ENCODE measurements at places on chromosomes 6 and 20.

- no peak for DNase-seq
Observed at GRCh38 chr6:165641672-165642156, 21.3 kb downstream of the PDE10A start.

DNA sequence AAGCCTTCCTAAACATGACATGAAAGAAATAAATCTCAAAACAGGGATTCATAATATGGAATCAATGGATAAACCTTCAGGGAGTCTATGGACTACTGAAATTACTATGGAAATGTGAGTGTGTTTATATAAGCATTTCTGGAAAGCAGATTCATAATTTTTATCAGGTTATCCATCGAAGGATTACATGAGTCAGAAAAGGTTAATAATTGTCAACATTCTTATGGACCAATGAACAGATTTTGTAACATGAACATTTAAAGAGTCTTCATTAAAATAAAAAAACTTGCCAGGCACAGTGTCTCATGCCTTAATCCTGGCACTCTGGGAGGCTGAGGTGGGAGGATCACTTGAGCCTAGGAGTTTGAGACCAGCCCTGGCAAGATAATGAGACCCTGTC is 84.8 kb downstream of the AHI1 start:
- no peak for DNase-seq

DNA sequence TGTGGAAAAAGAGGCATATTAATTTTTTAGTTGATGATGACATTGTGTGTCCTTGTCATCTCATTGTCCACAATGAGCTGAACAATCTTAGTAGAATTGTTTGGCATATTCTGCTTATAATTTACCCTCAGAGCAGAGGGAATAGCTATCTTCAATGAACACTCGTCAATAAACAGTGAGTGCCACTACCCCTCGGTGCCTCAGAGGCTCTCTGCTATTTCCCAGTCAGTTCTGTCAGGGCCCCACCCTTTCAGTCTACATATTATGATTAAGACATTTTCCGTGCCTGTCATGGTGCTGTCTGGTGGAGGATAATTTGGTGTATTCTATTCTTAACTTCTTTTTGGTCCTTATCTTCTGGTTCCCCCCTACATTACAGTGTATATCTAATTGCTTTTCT is 31.2 kb downstream of the NUS1 start:
- no peak for DNase-seq

GRCh38 chr6:23349521-23350147 is 776.4 kb upstream of the NRSN1 start:
- DNase-seq, result no peak

- no peak for DNase-seq
Observed at GRCh38 chr20:25863536-25864325, 167.1 kb upstream of the ZNF337 start.

GRCh38 chr6:36323062-36323461 is 13.6 kb downstream of the BNIP5 start:
- DNase-seq, result no peak

- DNase-seq, result no peak
Observed at GRCh38 chr6:144155529-144155928, 5.2 kb downstream of the STX11 start.

- DNase-seq, result no peak
Observed at GRCh38 chr6:36590237-36590636, 3.9 kb upstream of the SRSF3 start.

- DNase-seq, result no peak
Observed at GRCh38 chr6:151326116-151326825, 65.1 kb downstream of the ZBTB2 start.

DNA sequence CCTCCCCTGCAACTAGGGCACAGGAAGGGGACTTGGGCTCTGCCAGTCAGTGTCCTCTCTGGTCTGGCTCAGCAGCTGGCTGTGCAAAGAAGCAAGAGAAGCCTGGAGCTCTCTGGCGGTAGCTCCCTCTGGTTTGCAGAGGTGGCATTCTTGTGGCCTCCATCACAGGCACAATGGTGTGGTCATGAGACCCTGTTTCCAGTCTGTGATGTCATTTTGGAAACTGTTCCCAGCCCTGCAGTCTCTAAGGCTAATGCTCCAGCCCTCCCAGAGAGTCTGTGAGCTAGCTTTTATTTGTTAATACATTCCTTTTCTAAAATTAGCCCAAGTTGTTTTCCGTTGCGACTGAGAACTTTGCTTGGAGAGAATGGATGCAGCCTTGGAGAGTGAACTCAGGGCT is 69.5 kb upstream of the FOXQ1 start:
- no peak for DNase-seq

GRCh38 chr6:95423331-95423730 is 154.0 kb upstream of the MANEA start:
- no peak for DNase-seq

DNA sequence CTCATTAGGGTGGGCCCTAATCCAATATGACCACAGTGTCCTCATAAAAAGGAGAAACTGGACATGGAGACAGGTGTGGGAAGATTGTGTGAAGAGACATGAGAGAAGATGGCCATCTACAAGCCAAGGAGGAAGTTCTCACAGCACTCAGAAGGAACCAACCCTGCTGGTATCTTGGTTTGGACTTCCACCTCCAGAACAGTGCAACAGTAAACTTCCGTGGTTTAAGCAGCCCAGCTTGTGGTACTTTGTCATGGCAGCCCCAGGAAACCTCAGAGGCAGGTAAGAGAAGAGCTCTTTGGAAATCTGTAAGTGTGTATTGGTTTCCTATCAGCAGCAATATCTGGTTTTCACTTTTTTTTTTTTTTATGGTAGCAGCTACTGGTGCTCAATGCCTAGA is 16.5 kb upstream of the CNKSR3 start:
- DNase-seq, result no peak

GRCh38 chr20:35007891-35008290 is 52.2 kb downstream of the MYH7B start:
- DNase-seq, result no peak

GRCh38 chr6:83429857-83430610 is 817 bp downstream of the ME1 start:
- DNase-seq, result no peak

GRCh38 chr6:3500262-3501014 is 43.6 kb upstream of the SLC22A23 start:
- no peak for DNase-seq

GRCh38 chr6:81761197-81761596 is 8.7 kb upstream of the TENT5A start:
- no peak for DNase-seq

GRCh38 chr6:162463576-162463975 is 264.0 kb downstream of the PRKN start:
- no peak for DNase-seq

DNA sequence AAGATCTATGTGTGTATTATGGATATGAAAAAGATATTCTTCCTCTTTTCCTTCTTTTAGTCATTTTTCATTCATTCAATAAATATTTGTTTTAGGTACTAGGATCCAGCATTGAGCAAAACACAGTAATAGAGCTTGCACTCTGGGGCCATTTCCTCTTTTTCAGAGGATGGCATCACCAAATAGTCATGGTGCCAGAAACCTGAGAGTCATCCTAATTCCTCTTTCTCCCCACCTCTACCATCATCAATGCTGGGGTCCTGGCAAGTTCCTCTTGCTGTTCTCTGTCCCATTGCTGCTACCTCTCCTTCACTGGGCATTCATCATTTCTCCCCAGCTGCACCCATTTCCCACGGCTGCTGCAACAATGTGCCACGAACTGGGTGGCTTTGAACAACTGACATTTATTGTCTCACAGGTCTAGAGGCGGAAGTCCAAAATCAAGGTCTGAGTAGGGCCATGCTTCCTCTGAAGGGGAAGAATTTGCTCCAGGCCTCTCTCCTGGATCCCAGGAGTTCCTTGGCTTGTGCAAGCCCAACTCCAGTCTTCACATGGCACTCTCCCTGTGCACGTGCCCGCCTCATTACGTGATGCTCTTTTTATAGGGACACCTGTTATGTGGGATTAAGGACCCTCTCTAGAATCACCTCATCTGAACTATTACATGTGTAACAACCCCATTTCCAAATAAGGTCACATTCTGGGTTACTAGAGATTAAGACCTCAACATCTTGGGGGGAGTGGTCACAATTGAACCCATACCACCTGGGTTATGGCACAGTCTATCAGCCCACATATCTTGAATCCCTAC is 9.5 kb upstream of the IGF2R start:
- DNase-seq, result no peak

DNA sequence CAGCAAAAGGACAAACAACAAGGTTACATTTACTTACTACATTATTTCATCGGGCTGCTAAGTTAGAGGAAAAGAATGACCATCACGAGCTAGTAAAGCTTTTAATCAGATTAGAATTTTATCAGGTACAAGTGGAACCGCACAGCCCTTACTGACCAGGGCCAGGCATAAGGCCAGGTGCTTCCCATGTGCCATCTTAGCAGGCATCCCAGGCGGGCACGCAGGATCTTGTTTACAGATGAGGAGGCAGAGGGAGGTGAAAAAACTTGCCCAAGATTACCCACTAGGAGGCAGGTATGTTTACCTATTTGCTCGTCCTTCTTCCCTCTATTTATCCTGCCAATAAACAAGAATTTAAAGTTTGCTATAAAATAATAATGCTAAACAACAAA is 10.7 kb downstream of the EZR start:
- no peak for DNase-seq

DNA sequence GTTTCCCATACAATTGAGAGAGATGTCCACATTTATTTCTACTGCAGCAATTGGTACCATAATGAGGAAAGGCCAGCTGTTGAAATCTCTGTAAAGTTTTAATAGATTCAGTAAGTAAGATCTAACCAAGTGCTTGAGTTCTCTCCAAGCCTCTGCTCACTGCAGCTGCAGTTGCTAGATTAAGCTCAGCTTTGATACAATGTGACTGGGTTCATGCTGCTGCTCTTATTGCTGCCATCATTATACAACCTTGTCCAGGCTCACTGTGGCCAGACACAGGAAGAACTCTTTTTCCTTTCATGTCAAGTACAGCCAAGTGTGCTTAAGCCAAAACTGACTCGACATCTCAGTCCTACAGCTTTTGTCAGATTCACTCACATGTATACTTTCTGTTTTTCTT is 423.5 kb downstream of the GJA1 start:
- no peak for DNase-seq

DNA sequence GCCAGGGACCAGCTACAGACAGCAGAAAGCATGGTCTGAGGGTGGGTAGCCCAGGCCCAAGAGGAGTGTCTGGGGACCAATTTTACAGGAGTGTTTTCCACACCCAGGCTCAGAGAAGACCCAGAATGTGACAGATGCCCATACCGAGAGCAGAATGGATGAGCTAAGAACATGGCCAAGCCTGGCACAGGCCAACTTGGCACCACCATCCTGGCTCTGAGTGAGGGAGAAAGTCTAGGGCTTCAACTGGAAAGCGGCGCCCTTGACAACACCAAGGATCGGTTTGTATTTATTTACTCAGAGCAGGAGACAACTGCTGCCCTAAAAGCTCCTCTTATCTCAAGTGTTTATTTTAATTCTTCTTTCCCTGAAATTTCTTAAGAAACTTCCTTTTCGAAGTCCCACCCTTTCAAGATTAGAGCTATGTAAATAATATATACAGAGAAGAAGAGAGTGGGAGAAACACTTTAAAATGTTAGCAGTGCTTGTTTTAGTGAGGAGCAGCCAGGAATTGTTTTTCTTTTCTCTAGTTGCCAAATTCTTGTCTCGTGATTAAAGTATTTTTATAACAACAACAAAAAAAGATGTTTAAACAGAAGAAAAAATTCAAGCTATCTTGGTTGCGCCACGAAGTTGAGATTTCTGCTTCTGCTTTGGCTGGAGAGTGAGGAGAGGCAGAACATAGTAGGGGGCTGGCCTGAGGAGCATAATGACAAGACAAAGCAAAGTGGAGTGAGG is 16.2 kb downstream of the TNXB start:
- no peak for DNase-seq

- DNase-seq, result peak; percentile 64
Observed at GRCh38 chr6:31575335-31575901, at the start of gene TNF. TNF (plus strand) TSS chr6:31575565; CDS start chr6:31575742, 177 bp downstream.

- no peak for DNase-seq
Observed at GRCh38 chr20:45041464-45042337, 59.2 kb downstream of the KCNS1 start.

- DNase-seq, result no peak
Observed at GRCh38 chr6:39411465-39411864, 89.0 kb upstream of the KCNK16 start.

DNA sequence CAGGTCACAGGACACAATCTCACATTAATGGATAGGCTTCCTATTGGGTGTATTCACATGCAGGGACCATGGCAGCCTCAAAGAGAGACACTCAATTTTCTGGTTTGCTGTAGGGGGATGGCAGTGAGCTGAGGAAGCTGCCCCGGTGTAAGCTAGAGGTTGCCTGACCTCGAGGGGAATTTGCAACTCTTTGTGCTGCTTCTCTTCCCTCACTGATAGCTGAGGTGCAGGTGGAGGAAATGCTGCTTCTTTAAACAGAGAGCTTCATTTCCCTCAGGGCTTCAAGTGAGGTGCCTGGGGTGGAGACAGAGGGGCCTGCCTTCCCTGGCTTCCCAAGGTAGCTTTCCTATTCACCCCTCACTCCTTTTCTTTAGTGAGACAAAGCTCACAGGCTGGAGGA is 151.9 kb downstream of the CD83 start:
- no peak for DNase-seq

- no peak for DNase-seq
Observed at GRCh38 chr6:81228912-81229555, 523.4 kb downstream of the TENT5A start.

- no peak for DNase-seq
Observed at GRCh38 chr6:140303218-140303949, 928.9 kb upstream of the CITED2 start.

- no peak for DNase-seq
Observed at GRCh38 chr20:7938058-7938457, 2.2 kb downstream of the HAO1 start.

- no peak for DNase-seq
Observed at GRCh38 chr6:89554106-89554505, 84.4 kb downstream of the LYRM2 start.

DNA sequence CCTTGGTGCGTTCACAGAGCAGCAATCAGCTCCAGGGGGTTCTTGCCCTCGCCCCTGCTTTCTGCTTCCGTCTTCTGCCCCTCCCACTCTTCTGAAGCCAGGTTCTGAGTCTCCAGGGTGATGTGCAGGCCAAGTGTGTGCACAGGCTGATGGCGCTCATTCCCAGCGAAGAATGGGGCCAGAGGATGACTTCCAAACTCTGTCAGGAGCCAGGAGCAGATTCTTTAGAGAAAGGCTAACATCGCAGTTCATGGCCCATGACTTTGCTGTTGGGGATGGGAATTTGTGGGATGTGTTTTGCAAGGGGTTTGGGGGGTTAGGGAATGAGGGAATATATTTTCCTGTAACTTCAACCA is 56.1 kb upstream of the CCN6 start:
- DNase-seq, result no peak

GRCh38 chr6:109239651-109240321 is 142.5 kb downstream of the CD164 start:
- no peak for DNase-seq

GRCh38 chr20:18712882-18713281 is 100.7 kb upstream of the SCP2D1 start:
- DNase-seq, result no peak

GRCh38 chr6:144216668-144217218 is 66.4 kb downstream of the STX11 start:
- DNase-seq, result no peak
